Activated CD4-positive, CD25-positive, alpha-beta regulatory T cell treated with anti-CD3 and anti-CD28 coated beads, Interleukin-2, amount 50 U/mL, for 24 hours (primary cell): ENCODE measurements at places on chromosomes 2 and 18.
A peak's percentile ranks its signal among the peaks of the same experiment; 100 is the strongest.

GRCh38 chr2:83827618-83828017 lies 631.5 kb downstream of the SUCLG1 start:
- no peak for ATAC-seq

- ATAC-seq = no peak
Measured at GRCh38 chr2:204145791-204146190, 209.2 kb downstream of the ICOS start.

DNA sequence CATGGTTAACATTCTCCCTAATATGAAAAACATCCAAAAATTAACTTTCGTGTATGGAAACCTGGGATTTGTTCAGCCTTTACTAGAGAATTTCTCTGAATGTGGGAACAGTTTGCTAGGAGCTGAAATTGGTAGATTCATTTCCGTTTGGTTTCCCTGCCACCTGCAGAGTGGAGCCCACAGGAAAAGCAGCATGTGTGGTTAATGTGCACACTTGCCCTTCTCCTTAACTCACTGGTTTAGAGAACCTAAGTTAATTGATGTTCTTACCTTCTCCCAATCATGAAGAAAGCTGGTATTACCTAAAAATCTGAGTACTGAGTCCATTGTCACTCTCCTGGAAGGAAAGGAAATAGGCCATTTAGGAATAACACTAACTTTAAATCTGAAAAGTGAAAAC lies 37.6 kb upstream of the ASXL3 start:
- ATAC-seq = no peak

- no peak for ATAC-seq
Measured at GRCh38 chr2:162188451-162188850, 36.4 kb upstream of the GCG start.

GRCh38 chr2:96241900-96242611 lies 23.7 kb downstream of the TMEM127 start:
- peak; percentile 89 for ATAC-seq

GRCh38 chr2:106830191-106830590 lies 55.8 kb downstream of the ST6GAL2 start:
- no peak for ATAC-seq

GRCh38 chr2:174902506-174903263 lies 102.5 kb downstream of the CHN1 start:
- ATAC-seq = no peak

DNA sequence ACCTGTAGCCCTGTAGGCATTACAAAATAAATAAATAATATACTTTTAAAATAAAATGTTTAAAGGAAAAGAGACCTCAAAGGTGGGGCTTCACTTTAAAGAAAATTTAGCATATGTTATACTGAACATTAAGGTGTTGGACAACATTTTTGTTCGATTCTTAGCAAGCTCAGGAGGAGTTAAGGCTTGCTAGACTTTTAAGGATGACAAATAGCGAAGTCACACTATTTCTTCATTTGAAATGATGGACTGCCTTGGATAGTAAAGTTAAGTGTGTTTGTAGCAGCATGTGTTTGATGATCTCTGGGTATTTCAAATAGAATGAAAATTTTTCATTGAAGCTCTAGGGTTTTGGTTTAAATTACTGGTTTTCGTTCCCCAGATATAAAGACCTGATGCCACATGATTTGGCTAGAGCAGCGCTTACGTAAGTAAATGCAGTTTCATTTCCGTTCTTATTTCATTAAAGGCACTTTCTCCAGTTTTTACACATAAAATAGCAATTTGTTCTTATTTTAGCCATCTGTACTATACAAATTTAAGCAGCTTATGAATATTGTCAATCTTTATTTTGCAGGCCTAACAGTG lies 24.9 kb downstream of the HADHB start:
- no peak for ATAC-seq

DNA sequence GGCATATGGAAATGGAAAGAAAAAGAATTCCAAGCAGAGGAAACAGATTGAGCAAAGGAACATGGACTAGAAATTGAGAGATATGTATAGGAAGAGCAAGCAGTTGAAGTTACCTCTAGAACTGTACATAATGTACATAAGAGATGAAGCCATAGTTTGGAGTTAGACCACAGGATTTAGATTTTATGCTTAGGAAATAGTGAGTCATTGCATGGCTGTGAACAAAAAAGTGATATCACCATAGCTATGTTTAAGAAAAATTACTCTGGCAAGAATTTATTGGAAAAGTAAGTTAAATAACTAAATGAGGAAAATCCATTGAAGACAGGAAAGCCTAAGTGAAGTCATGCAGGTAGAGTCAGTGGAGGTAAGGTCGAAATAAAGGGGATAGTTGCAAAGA lies 99.4 kb upstream of the GALNT5 start:
- ATAC-seq = no peak

- no peak for ATAC-seq
Measured at GRCh38 chr2:105681927-105682326, 62.8 kb upstream of the NCK2 start.

DNA sequence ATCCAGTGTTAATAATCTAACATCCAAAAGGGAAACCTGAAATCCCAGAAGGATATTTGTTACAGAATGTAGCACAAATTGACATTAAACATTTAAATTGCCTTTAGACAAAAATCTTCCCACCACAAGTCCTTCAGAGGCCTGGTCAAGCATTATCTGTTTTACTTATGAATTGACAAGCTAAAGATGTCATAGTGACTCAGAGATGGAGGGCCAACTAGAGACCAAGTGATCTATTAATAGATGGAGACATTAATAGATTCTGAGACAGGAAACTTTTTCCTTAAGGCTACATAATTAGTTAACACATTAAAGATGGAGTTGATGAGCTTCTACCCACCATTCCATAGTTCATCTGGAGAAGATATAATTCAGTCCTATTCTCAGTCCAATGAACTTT lies 526.2 kb downstream of the IRS1 start:
- no peak for ATAC-seq

DNA sequence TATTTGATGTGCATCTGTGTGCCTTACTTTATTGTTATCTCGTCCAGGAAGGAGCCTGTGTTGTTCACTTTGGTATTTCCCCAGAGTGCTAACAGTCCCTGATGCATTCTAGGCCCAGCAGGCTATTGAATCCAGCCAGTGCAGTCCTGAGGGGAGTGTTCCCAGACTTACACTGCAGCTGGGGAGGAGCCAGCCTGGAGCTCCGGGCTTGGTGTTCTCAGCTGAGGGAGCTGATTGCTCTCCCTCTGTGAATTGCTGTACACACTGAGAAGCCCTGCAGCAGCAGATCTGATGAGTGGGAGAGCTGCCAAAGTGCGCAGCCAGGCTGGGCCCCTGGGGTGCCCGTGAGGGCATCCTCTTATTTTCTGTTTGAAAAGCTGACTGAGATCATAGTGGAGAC lies 159.2 kb downstream of the GALNT3 start:
- ATAC-seq = no peak

GRCh38 chr2:141455211-141455826 lies 675.5 kb downstream of the LRP1B start:
- ATAC-seq = no peak

- ATAC-seq = no peak
Measured at GRCh38 chr2:61220768-61221167, 58.8 kb downstream of the C2orf74 start.

GRCh38 chr2:201977651-201978050 lies 56.0 kb upstream of the FZD7 start:
- no peak for ATAC-seq

GRCh38 chr18:49368161-49368875 lies 92.1 kb downstream of the DYM start:
- ATAC-seq = no peak

DNA sequence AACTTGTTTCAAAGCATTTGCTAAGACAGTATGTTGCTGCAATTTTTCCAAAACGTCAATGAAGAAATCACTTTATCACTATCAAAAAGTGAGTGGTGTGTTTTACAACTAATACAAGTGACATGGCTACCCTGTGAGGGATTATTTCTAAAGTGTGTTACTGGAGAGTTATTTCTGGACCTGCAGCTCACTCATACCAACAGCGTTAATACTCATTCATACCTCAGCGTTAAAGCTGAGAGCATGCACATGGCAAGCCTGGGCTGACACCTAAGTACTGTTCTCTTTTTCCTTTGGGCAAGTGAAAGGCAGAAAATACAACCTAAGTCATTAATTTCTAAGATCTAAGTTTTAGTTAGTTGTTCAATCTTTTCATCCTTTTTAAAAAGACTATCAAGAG lies 13.0 kb upstream of the MRPL19 start:
- no peak for ATAC-seq

DNA sequence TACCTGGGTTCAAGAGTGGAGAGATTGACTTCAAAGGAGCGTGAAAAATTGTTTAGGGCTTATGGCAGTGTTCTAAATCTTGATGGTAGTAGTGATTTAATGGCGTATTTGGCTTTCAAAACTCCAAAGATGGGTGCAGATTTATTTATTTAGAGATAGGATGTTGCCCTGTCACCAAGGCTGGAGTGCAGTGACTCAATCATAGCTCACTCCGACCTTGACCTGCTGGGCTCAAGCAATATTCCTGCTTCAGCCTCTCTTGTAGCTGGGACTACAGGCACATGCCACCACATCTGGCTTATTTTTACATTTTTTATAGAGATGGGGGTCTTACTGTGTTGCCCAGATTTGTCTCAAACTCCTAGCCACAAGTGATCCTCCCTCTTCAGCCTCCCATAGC lies 52.5 kb downstream of the FAM117B start:
- ATAC-seq = no peak

DNA sequence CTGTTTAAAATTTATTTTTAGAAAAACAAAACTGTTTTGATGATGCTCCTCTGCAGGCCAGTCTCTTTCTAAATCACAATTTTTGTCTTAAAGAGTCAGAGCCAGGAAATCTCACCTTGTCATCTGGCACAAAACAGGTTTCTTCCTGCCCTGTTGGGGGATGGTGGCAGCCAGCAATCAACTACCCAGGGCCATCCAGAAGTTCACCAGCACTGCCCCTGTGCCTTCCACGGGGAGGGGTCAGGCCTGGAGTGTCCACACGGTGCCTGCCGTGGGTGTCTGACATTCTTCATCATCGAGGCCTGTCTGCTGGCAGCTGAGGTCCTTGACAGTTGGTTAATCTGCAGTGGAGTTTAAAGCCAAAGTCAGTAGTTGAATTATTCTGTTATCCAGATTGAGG lies 40.0 kb upstream of the BMP10 start:
- no peak for ATAC-seq

DNA sequence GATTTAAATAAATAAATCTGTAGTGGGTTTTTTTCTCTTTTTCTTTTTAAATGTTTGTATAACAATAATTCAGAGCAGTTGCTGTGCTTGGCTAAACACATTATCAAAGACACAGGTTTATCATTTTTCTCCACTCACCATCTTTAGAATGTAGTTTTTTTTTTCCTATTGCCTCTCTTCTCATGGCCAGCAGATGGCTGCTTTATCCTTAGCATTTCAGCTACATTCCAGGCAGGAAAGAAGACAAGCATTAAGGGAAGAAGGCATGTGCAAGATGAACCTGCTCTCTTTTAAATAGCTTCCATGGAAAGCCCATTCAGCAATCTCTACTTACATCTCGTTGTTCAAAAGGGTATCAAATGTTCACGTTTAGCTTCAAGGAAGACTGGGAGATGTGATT lies 42.6 kb downstream of the ARHGAP15 start:
- ATAC-seq = no peak

DNA sequence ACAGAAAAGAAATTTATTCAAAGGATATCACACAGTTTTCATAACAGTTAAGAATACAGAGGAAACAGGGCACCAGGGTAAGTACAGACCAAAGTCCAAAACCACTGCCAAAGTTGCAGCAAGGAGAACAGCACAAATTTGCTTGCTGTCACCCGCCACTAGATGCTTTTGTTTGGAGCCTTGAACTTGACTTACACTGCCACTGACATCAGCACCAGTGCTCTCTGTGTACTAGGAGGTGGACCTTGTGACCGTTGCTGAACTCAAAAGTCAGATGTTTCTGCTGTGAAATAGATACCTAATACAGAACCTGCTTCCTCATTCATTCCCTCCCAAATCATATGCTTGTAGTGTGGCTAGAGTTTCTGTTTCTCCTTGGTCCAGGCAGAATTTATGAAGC lies 578.3 kb upstream of the TMEFF2 start:
- no peak for ATAC-seq

- no peak for ATAC-seq
Measured at GRCh38 chr2:238863749-238864206, 15.9 kb downstream of the TWIST2 start.

- no peak for ATAC-seq
Measured at GRCh38 chr2:45191976-45192375, 182.7 kb upstream of the SIX2 start.

GRCh38 chr2:191758518-191759507 lies 80.9 kb downstream of the NABP1 start:
- peak; percentile 99 for ATAC-seq

- ATAC-seq = no peak
Measured at GRCh38 chr2:6186332-6187151, 494.4 kb downstream of the SOX11 start.

- ATAC-seq = no peak
Measured at GRCh38 chr18:5515011-5515784, 28.6 kb downstream of the EPB41L3 start.

DNA sequence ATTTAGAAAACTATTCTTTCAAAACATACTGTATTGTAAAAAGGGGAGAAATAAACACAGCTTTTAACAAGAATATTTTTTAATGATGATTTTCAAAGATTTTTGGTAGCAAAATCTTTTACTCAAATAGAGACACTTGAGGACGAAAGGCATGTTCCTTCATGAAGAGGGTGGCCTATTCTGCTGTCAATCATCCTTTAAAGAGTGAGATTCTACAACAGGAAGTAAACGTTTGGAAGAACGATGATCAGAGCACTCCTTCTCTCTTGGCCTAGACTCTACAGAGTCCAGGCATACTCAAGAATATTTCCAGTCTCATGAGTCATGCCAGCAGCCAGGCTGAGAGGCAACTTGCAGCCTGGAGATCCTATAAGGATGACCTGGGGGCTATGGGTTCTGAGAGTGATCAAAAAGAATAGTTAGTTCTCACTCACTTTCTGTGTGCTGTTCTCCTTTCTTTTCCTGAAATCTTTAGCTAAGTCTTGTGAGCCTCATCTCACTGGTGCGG lies 62.4 kb upstream of the TCF4 start:
- ATAC-seq = no peak

- ATAC-seq = no peak
Measured at GRCh38 chr2:135074216-135074615, 22.1 kb downstream of the RAB3GAP1 start.

GRCh38 chr2:126856403-126856802 lies 42.3 kb upstream of the TEX51 start:
- no peak for ATAC-seq

DNA sequence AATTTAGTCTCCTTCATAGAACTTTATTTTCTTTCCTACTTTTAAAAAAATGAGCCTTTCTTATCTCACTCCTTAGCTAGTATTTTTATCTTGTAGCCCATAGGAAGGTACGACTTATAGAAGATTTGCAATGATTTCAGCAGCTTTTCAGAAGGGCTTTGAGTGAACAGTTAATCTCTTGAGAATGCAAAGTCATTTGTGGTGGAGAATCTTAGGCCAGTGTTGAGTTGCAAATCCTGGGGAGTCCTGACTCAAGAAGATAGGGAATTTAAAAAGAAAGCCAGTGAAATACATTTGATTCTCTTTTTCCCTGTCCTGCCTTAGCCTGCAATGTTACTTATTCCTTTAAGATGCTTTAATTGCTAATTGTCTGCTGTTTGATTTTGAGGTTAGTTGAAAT lies 33.6 kb downstream of the LYPD6 start:
- no peak for ATAC-seq
